A549 treated with ZK216348 at 1 μM for 4 hours (cell line): ENCODE measurements at places on chromosomes 2 and 18. TPM values are rescaled to one million over a fixed set of nuclear protein-coding genes. Genes with fewer than 3 reads are reported as not detected.

MTX2 gene
- 43.3 to 54.2 TPM (median 44.5 TPM) in 5 replicates for total RNA-seq

NEU2 gene
- total RNA-seq = not detected in 5 replicates

DSC2 gene
- total RNA-seq = 0.66 to 1.9 TPM (median 1.1 TPM) in 5 replicates

HOXD13 gene
- total RNA-seq = 0.07 to 0.27 TPM (median 0.23 TPM) in 5 replicates

CNTNAP5 gene
- total RNA-seq = not detected in 5 replicates

ANKRD30BL gene
- not detected in 5 replicates for total RNA-seq

GLI2 gene
- total RNA-seq = 15.4 to 28.5 TPM (median 26.0 TPM) in 5 replicates

GPR55 gene
- not detected in 5 replicates for total RNA-seq

ARMC9 gene
- total RNA-seq = 12.9 to 21.5 TPM (median 16.3 TPM) in 5 replicates

STARD6 gene
- total RNA-seq = not detected in 5 replicates

SLC11A1 gene
- total RNA-seq = 0.16 to 0.66 TPM (median 0.16 TPM) in 5 replicates

COLEC11 gene
- 0.39 to 1.4 TPM (median 0.47 TPM) in 5 replicates for total RNA-seq

EVX2 gene
- total RNA-seq = not detected in 5 replicates

IFT172 gene
- total RNA-seq = 6.6 to 12.6 TPM (median 8.8 TPM) in 5 replicates

APOB gene
- not detected in 5 replicates for total RNA-seq

LIPG gene
- 0.09 to 0.38 TPM (median 0.32 TPM) in 5 replicates for total RNA-seq

BMP10 gene
- not detected in 5 replicates for total RNA-seq

IL36A gene
- not detected in 5 replicates for total RNA-seq

CD207 gene
- total RNA-seq = not detected in 5 replicates

LRATD1 gene
- 0.07 TPM in 1 of 5 replicates, not detected in the others for total RNA-seq
